ENCODE measurements at places on chromosomes 3 and 15.

DNA sequence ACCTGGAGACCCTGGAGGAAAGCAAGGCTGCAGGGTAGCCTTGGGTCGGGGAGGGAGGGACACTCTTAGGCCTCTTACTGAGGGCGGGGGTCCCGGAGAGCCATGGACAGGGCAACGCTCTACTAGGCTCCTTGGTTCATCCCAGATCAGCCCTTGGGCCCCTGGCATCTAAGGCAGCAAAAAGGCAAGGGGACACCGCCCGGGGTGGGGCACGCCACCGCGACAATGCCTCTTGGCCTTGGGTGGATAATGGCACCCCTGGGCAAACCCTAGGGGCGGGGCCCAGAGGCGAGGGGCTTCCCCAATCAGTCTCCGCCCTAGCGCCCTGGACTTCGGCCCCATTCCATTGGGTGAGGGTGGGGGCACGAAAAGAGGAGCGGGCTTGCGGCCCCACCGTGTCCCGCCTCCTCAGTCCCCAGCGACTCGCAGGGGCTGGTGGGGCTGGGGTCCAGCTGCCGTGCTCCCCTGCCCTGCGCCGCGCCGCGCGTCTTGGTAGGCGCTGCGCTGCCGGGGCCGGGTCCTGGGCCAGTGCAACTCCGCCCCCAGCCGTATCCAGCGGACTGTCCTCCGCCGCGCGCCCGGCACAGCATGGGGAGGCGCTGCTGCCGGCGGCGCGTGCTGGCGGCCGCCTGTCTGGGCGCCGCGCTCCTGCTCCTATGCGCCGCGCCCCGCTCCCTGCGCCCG lies at the start of gene CHST13:
Gene CHST13 (plus strand): TSS at position 411 of the 684 bp plus-strand sequence. CDS start 178 bp downstream, at position 589.
- no peak for DNase-seq

GRCh38 chr15:43872416-43873020 lies 45.7 kb downstream of the WDR76 start:
- peak; percentile 48 for DNase-seq

GRCh38 chr3:15065550-15066007 lies 464 bp upstream of the MRPS25 start:
- no peak for DNase-seq

DNA sequence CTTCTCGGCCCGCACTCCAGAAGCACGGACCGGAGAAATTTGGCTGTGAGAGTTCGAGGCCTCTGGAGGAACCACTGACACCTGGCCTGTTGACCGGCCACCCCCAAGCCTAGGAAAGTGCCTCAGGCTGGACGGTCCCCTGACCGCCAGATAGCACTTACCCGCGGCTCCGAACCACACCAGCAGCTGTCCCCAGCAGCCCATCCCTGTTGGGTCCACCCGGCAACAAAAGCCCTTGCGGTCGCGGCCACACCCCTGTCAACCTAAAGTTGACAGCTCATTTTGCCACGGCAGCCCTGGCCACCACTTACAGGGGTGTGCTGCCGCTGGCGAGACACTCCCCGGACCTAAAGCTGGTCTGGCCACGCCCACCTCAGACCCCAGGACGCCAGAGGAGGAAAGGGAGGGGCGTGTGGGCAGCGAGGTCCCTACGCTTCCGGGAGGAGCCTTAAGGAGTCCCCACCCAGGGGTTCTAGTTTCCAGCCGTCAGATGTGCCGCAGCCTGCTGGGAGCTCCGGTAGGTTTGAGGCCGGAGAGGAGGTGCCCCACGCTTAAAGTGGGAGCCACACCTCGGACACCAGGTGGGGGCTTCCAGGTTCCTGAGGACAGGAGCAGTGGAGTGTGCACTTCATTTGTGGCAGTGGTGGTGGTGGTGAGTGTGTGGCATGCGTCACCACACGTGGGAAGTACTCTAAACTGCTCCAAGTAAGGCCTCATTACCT lies at the start of gene LTK:
Gene LTK (minus strand): TSS at position 322 of the 722 bp plus-strand sequence. CDS start 118 bp downstream, at position 204.
- peak; percentile 38 for DNase-seq

GRCh38 chr3:19220311-19220710 lies 72.0 kb downstream of the KCNH8 start:
- DNase-seq = no peak

- no peak for DNase-seq
These were observed 61.5 kb downstream of the SLCO2A1 start for GRCh38 chr3:133967992-133968892.

Measured in natural killer cell (primary cell).